ENCODE measurements at places on chromosomes 12 and 14. TPM values are rescaled to one million over a fixed set of nuclear protein-coding genes. Genes with fewer than 3 reads are reported as not detected.

- no peak for DNase-seq
These were observed 88.7 kb downstream of the TMTC1 start for GRCh38 chr12:29695026-29695425.

GRCh38 chr12:23803540-23803939 is 145.9 kb downstream of the SOX5 start:
- no peak for DNase-seq

GRCh38 chr12:3744229-3744901 is 8.5 kb downstream of the CRACR2A start:
- no peak for DNase-seq

DNA sequence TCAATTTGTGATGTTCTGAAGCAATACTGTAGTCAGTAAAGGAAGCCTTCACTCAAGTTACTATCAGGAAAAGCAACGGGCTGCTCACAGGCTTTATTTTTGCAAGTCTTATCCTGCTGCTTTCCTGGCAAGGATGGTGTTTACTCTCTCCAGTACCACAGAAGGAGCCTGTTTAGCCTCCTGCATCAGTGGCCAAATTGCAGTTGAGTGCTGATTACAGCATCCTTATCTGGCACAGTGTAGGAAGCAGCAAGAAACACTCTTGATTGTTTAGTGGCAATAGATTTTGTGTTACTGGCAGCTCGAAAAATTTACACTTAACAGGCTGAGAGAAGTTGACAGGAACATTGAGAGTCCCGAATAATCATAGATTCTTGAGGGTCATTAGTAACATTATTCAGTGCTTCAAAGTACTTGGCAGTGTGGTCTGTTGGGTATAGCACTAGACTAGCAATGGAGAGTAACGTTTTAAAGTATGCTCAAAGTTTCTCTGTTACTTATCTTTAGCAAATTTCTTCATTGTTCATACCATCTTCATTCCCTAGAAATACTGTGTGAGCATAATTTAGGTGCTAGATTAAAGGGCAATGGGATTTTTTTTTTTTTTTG is 11.7 kb downstream of the TULP3 start:
- no peak for DNase-seq

- DNase-seq = no peak
These were observed 27.7 kb upstream of the FBXO33 start for GRCh38 chr14:39459795-39460478.

- no peak for DNase-seq
These were observed 10.2 kb upstream of the FOXG1 start for GRCh38 chr14:28756269-28756883.

DNA sequence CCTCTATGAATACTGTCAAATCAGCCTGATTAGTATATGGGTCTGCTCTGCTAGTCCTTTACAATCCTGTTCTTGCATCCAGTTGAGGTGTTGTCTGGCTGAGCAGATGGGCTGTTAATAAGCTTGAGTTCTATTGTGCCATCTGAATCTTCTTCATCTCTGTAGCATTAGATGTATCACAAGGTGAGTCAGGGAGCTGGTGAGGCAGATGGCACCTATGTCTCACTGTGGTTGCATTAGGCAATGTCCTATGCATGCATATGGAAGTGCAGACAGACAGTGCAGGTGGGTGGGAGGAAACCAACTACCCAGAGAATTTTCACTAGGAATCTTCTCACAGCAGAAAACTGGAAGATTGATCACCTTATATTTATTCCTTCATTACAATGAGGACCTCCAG is 165.7 kb upstream of the STXBP6 start:
- DNase-seq = no peak

- DNase-seq = no peak
These were observed 19.2 kb downstream of the CREBL2 start for GRCh38 chr12:12630850-12631249.

DNA sequence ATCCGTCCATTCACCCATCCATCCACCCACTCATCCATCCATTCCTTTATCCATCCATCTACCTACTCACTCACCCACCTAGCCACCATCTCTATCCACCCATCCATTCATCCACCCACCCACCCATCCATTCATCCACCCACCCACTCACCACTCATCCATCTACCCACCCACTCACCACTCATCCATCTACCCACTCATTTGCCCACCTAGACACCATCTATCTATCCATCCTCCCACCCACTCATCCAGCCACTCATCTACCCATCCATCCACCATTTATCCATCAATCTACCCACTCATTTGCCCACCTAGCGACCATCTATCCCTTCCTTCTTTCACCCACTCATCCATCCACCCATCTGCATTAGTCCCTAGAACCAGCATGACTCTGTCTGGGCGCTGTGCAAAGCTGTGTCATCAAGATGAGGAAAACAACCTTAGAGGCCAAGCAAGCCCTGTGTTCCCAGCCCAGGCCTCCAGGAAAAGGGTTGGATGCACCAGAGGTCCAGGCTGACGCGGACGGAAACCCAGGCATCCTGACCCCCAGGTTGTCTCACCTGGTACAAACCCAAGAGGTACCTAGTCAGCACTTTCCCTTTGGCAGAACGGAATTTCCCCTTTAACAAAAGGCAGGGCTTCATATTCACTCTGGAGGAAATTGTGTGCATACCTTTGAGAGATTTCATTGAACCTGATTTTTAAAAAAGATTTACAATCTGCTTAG is 73.7 kb downstream of the NOC4L start:
- DNase-seq = no peak

- DNase-seq = no peak
These were observed 10.5 kb downstream of the RASSF9 start for GRCh38 chr12:85825746-85826145.

DNA sequence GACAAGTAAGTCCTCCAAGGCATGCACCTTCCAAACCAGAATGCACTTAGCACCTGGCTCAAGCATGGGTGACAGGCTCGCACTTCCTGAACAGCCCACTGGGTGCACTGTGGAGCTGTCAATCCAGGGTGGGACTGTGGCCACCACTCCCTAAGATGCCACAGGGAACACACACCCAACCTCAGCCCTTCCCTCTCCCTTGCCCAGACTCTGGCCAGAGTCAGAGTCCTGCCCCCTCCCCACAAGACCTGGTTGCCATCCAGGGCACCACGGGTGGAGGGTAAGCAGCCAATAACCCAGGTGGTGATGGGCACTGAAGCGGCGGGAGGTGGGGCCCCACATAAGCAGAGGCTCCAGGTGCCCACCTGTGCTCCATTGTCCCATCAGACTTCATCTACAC is 160.6 kb downstream of the MYRFL start:
- DNase-seq = peak; percentile 38

DNA sequence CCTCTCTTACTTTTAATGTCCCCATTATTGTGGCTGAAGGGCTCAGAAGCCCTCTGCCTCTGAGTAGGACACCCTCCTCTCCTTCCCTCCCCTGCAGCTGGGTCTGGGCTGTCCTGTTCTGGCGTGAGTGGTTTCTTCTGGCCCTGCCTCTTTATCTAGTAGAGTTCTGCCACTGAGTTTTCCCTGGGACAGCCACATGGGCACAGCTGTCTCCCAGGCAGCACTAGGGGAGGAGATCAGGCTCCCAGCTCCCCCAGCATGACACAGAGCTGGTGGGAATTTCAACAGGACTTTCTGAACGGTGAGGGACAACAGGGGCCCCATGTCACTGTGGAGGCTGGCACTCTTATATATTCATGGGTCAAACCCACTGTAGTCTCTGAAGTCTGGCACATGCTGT is 21.4 kb downstream of the TMEM132C start:
- no peak for DNase-seq

- no peak for DNase-seq
These were observed 7.6 kb upstream of the FITM1 start for GRCh38 chr14:24122898-24123297.

DNA sequence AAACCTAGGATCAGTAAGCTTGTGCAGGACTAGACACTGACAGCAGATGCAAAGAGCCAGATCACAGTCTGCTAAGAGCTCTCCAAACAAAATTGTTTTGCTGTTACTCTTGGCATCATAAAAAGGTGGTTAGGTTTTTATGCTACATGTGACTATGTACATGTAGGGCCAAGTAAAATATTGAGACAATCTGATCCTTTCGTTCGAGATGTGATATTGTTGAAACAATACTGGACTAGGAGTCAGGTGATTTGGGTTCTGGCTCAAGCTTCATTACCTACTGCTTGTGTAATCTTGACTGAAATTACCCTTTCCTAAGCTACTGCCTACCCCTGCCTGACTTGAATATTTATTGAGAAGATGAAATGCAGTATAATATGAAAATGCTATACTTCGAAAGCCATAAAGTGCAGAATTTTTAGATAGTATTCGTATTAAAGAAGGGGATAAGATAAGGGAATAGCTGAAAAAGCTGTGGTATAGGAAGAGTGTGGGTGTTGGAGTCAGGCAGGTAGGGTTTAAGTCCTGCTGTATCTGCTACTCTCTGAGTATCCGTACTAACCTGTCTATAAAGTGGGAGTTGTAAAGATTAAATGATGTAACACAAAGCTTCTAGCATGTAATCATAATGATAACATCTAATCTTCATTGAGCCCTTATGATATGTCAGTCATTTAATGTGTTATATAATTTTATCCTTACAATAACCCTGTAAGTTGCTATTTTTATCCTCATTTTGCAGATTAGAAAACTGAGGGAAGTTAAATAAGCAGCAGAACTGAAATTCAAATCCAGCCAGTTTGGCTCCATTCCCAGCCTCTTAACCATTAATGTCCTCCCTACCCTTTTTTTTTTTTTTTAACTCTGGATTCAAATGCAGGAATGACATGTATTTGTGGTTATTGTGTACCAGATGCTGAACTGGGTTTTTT is 38.6 kb upstream of the ATF1 start:
- DNase-seq = no peak

GRCh38 chr12:63922474-63922873 is 78.0 kb downstream of the SRGAP1 start:
- DNase-seq = no peak

The ADCY6 gene
- total RNA-seq = not detected

The MYF5 gene
- total RNA-seq = not detected

The SERPINA5 gene
- not detected for total RNA-seq

The ASPG gene
- total RNA-seq = not detected

The TGFB3 gene
- 4.2 TPM for total RNA-seq
